Coronary artery (tissue), 2 donors: ENCODE measurements at places on chromosomes 16 and 17.
A peak's percentile ranks its signal among the peaks of the same experiment; 100 is the strongest.

DNA sequence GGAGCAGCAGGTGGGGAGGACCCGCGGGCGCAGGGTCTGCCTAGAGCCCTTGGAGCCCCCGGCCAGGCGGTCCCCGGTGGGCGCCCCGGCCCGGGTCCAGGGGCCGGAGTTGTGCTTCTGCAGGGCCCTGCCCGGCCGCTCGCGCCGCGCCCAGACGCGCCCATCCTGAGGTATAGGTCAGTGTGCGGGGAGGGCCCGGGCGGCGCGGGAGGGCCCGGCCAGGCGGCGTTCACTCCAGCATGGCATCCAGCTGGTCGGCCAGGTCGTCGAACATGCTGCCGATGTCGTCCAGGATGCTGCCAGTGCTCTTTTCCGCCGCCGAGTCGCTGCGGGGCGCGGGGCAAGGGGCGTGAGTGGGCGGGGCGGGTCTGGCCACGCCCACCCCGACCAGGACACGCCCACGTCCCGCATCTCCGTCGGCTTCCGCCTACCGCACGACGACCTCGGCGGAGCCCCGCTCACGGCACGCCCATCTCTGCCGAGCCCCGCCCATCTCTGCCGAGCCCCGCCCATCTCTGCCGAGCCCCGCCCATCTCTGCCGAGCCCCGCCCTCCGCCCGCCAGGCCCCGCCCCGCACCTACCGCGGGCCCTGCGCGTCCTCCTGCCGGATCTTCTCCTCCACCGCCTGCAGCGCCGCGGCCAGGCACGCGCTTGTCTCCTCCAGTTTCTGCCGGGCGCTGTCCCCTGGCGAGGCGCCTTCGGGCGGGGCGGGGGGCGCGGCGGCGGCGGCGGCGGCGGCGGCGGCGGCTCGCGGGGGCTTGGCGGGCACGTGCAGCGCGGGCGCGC, 17.9 kb downstream of the CASKIN1 start:
- no peak for DNase-seq

DNA sequence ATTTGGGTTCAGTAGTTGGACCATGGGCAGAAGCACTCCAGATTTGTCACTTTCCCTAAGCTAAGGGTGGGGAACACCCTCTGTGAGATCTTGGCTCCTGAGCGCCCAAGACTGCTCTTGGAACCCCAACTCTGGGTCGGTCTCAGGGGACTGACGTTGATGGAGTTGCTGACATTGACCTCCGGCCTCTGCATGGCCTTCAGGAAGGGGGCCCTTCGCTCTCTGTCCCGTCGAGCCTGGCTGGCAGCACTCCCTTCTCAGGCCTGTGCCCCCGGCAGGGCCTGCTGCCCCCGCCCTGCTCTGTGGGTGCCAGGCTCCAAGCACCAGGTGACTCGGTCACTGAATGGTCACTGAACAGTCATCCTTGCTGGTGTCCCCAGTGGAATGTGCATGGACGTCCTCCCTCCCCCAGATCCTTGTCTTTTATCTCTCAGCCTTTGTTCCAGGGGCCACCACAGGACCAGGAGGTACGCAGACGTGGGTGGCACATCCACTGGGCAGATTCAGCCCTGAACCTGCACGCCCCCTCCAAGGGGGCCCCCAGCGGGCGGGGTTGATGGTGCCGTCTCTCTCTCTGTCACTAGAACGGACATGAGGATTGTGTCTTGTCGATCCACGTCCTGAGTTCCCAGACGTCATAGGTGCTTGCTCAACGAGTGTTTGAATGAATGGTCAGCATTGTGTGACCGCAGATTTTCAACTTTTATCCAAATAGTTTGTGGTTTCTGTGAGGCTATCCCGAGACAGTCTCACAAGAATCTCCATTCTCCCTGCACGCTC, 314.5 kb downstream of the SEC14L1 start:
- DNase-seq: no peak

GRCh38 chr17:55521186-55521585, 9.9 kb upstream of the SMIM36 start:
- DNase-seq: no peak

DNA sequence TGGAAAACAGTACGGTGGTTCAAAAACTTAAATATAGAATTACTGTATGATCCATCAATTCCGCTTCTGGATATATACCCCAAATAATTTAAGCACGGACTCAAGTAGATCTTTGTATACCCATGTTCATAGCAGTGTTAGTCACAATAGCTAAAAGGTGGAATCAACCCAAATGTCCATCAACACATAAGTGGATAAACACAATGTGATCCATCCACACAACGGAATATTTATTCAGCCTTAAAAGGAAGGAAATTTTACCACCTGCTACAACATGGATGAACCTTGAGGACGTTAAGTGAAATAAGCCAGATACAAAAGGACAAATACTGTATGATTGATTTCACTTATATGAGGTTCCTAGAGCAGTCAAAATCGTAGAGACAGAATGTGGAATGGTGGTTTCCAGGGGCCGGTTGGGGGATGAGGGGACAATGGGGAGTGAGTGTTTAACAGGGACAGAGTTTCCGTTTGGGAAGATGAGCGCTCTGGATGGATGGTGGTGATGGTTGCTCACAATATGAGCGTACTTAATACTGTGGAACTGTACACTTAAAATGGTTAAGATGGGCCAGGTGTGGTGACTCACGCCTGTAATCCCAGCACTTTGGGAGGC, 5.4 kb upstream of the RNF222 start:
- no peak for DNase-seq

- DNase-seq: no peak
Measured at GRCh38 chr16:16007743-16008111, 58.3 kb downstream of the ABCC1 start.

DNA sequence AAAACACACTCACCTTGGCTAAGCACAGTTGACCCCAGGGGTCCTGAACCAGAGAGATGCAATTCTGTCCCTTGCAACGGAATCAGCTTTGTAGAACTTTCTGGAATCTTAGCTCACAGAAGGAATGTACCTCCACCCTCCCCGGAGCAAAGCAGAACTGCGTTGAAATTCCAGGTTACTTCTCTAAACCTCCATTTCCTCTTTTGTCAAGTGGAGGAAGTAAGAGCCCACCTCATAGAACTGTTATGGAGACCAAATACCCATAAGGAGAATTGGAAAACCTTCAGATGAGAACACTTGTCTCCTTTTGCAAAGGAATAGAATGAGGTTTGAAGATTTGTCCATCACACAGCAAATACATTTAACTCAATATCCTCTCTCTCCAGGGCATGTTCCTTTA, 86.6 kb upstream of the RBBP6 start:
- DNase-seq: no peak

GRCh38 chr17:38704606-38705522, at the start of gene MLLT6:
MLLT6 (plus strand) TSS chr17:38705273; CDS start chr17:38705633, 360 bp downstream.
- peak; percentile 87 for DNase-seq

DNA sequence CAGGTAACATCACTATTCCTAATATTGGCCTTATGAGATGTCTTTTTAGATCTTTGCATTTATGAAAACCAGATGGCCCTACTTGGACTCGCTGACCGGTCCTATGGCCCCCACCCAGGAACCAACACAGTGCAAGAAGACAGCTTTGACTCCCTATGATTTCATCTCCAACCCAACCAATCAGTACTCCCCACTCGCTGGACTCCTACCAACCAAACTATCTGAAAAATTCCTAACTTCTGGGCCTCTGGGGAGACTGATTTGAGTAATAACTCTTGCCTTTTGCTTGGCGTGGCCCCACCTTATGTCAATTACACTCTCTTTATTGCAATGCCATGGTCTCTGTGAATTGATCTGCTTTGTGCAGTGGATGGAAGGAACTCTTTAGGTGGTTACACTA, 828.9 kb downstream of the CDH11 start:
- no peak for DNase-seq

- no peak for DNase-seq
Measured at GRCh38 chr17:49506282-49506681, 11.2 kb downstream of the NGFR start.

GRCh38 chr16:22673421-22673831, 140.5 kb upstream of the HS3ST2 start:
- DNase-seq: peak; percentile 43

- no peak for DNase-seq
Measured at GRCh38 chr17:35241520-35241919, 1.4 kb upstream of the SLFN5 start.

- DNase-seq: no peak
Measured at GRCh38 chr17:12866244-12866643, 76.9 kb downstream of the ARHGAP44 start.

DNA sequence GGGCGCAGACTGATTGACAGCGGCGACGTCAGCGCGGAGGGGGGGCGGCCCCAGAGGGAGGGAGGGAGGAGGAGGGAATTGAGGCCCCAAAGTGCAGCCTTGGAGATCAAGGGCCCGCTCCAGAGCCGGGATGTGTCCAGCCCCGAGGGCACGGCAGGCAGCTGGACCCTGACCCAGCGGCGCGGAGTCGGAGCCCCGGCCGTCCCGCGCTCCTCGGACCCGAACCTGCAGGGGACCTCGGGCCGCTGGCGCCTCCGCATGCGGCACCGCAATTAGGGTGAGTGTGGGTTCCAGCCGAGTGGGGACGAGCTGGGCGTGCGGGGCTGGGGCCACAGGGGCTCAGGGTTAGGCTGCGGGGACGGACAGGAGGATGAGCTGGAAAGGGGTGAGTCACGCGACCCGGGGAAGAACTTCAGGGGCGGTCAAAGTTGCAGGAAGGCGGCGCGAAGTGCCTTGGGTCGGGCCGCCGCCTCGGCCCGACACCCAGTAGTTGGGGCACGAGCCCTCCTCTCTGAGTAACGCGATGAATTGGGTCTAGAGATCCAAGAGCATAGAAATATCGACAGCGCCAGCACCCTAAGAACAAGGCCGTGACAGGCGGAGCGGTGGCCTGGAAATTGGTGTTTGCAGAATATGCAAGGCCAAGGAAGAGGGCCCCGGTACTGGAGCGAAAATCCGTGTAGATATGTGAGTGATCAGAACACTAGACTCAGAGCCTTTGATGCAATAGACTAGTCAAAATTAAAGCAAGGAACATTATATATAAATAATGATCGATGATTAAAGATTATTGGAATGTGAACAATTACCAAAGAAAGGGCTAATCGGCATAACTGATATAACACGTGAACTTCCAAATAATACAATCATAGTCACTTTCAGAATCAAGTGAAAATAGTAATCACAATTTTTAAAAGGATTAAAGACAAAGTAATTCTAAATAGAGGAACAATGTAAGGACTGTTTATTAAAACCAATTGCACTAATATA, at the start of gene TBX4:
TBX4 (plus strand) TSS at position 122 of the 990 bp plus-strand sequence. CDS start 4,069 bp downstream, outside the sequence.
- peak; percentile 54 for DNase-seq

- DNase-seq: no peak
Measured at GRCh38 chr17:44502598-44503146, 534 bp downstream of the GPATCH8 start.

DNA sequence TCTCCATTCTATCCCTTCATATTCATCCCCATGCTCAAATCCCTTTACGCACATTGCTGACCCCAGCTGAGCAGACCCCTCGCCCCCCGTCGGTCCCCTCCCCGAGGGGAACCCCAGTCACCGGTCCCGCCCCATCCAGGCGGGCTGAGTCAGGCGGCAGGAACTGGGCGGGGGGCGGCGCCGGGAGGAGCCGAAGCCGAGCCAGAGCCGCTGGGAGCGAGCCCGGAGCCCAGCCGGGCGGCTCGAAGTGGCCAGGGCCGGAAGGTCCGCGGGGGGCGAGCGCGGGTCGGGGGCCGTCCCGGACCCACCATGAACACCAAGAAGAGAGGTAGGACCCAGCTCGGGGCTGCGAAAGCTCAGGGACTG, 8.6 kb downstream of the RIPOR1 start:
- no peak for DNase-seq

- no peak for DNase-seq
Measured at GRCh38 chr17:79082311-79083190, 7.9 kb downstream of the ENGASE start.

- no peak for DNase-seq
Measured at GRCh38 chr16:88638323-88639230, at the start of gene IL17C. IL17C (plus strand) TSS chr16:88638572; CDS start chr16:88638642, 70 bp downstream.

GRCh38 chr16:85588562-85589503, 24.3 kb upstream of the GSE1 start:
- no peak for DNase-seq

GRCh38 chr17:19372011-19372370, 6.3 kb upstream of the MAPK7 start:
- DNase-seq: no peak

DNA sequence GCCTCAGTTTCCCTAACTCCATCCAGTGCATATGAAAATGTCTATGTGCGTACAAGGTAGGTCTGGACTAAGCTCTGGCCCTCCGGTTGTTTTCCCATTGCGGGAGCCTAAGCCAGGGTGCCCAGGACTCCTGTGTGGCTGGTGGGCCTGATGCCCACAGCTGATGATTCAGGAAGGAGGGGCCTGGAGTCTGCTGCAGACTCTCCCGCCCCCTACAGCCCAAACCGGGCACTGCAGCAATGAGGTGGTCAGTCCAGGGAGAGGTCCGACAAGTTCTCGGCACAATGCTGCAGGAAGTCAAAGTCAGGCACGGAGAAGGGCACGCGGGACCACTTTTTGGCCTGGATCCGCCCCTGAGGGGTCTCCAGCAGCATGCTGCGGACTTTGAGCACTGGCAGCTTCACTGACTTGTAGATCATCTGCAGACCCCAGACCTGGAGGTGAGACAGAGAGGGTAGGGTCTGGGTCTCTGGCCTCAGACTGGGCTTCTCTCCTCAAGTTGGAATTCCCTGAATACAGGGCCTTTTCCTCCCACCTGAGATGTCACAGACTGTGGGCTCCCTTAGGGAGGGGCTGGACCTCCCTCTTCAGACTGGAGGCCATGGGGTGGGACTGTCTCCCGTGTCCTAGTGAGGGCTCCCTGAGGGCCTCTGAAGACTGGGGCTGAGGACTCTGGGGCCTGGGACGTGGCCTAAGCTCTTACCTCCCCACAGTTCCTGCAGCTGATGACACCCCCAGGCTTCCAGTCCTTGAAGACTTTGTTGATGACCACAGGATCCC, 3.4 kb upstream of the ZNF385C start:
- DNase-seq: no peak
